ENCODE measurements at places on chromosomes 4 and X.

DNA sequence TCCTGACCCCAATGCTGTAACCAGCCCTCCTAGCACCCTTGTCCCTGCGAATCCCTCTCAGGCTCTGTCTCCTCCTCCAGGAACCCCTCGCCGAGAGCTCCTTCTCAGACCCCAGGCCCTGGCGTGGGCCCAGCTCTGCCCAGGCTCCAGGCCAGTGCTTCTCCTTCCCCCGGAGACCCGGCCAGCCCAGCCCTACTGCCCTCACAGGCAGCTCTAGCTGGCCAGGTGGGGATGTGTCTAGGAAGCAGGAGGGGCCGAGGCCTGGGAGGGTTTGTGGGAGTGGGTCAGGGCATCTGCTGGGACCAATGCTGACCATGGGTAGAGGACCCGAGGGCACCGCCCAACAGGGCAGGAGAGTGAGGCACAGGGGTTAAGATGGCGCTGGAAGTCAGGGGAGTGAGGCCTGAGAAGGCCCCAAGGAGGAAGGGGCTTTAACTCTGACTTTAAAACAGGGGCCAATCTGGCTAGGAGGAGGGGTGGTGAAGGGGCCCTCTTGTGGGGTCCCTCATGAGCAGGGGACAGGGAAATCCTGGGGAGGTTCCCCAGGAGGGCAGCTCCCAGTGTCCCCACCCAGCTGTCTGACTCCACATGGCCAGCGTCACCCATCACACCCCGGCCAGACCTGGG lies 64.7 kb upstream of the NKX1-1 start:
- no peak for DNase-seq

GRCh38 chr4:127445471-127445870 lies 187.3 kb upstream of the INTU start:
- no peak for DNase-seq

GRCh38 chr4:153137159-153137558 lies 67.1 kb upstream of the TRIM2 start:
- DNase-seq = no peak

DNA sequence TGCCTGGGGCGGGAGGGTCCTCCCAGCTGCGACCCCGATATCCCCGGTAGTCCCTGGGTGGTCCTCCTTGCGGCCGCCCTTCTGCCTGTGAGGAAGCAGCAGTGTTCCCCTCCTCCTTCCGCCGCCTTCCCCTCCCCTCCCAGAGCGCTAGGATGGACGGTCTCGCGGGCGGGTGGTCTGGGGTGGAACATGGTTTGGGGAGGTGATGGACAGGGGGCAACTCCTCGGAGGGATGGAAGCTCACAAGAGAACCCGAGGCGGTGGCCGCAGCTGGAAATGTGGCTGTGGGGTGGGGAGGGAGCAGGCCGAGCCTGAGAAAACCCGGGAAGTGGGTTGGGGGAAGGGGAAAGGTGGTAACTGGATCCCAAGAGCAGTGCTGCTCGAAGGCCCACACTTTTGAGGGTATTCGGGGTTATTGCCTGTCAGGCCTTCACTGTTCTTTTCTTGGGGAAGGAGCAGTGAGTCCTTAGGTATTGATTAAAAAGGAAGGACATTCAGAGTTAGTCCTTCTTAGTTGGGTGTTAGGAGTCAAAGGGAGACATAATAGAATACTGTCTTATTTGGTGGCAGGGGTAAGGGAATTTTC lies 581 bp downstream of the UBE2K start:
- no peak for DNase-seq
